ENCODE measurements at places on chromosomes 11 and 22.

DNA sequence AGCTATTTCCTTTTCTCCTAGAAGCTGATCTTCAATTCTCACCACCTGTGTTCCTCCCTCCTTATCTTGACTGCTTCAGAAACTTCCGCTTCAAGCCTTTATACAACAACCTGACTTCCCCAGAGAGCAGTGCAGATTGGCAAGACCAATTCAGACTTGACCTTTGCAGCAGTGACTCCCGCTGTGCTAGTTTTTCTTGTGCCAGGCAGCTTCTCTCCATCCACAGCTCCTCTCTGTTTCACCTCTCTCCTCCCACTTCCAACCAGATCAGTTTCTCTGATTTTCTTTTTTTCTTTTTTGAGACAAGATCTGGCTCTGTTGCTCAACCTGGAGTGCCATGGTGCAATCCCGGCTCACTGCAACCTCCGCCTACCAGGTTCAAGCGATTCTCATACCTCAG lies 74.3 kb downstream of the GRAMD1B start:
- DNase-seq, result no peak

GRCh38 chr22:40199223-40199622 lies 21.5 kb downstream of the TNRC6B start:
- no peak for DNase-seq

GRCh38 chr11:65205602-65205967 lies 23.9 kb downstream of the CAPN1 start:
- no peak for DNase-seq

DNA sequence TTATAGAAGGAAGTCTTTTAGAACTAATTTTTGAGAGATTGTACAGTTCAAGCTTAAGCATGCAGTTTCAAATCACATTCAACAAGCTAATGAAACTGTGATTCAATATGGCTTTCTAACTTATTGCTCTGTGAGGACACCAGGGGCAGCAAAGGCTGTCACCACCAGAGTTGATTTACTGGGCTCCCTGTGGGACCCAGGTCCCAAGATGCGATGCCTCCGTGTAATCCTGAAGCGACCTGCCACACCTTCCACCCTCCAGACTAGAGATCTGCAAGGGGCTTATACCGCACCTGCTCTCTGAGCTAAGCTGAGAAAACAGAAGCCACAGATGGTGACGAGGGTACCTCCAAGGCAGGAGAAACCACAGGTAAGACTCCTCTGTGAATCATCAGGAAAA lies 918 bp upstream of the OR51Q1 start:
- no peak for DNase-seq

DNA sequence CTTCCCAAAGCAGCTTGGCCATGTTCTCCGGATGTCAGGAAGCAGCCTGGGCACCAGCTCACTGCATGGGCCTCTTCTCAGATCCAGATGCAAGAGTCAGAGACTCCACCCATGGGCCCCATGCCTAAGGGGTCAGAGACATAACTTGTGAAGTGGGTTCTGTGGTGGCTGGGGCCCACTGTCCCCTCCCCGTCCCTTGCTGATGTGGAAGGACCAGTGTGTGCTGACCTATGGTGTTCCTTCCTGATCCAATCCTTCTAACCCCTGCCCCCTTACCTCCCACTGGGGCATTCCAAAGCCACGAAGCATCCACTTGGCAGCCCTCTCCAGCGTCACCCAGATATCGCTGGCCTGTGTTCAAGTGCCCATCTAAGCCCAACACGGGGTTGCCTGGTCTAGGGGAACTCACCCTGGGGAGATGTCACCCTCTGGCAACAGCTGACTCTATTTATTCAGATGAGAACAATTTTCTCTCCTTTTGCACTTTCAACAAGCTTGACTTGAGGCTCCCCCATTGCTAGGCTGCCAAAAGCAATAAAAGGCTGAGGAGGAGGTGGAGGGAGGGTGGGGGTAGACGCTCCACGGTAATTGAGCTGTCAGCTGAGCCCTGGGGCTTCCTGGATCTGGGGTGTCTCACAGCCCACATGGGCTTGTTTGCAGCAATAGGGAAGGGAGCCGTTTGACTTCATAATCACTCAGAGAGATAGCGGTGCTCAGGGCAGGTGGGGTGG lies 158.5 kb downstream of the ADAMTS15 start:
- no peak for DNase-seq

- no peak for DNase-seq
Observed at GRCh38 chr22:45477366-45478107, 25.1 kb upstream of the FBLN1 start.

- no peak for DNase-seq
Observed at GRCh38 chr22:33746501-33746928, 173.8 kb downstream of the LARGE1 start.

- DNase-seq, result peak; percentile 29
Observed at GRCh38 chr11:63937713-63938478, 906 bp upstream of the NAA40 start.

- DNase-seq, result no peak
Observed at GRCh38 chr11:70360211-70360610, 38.1 kb upstream of the CTTN start.

DNA sequence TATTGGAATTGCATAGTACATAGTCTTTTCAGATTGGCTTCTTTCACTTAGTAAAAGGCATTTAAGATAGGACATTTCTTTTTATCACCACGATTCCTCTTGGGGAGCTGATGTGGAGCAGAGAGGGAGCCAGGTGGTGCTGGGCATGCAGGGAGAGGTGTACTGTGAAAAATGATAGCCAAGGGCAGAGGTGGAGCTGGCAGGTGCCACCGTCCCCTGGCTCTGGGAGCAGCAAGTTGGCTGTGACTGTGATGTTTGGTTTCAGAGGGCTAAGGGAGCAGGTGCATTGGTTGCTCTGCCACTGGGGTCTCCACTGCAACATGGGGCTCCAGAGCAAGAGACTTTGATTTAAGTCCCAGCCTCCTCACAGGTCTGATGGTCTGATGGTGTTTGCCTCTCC lies 16.5 kb downstream of the SGSM1 start:
- DNase-seq, result no peak

- no peak for DNase-seq
Observed at GRCh38 chr22:28029956-28030355, 110.9 kb upstream of the PITPNB start.

- no peak for DNase-seq
Observed at GRCh38 chr11:6671991-6672390, 11.1 kb downstream of the MRPL17 start.

DNA sequence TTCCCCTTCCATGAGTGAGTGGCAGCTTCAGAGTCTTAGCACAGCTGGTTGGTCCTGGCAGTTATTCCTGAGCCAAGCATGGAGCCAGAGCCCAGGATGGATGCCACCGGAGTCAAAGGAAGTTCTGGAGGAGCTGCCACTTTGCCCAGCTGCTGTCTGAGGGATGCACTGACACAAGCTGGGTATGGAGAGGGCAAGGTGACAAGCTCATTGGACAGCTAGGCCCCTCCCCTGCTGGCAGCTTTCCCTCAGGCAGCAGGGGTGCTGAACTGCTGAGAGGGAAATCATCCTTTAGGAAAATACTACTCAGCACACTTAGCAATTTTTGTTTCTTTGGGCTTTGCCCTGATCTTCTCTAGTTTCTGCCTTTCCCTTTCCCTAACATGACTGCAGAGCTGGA lies 99.3 kb upstream of the SESN3 start:
- DNase-seq, result no peak

DNA sequence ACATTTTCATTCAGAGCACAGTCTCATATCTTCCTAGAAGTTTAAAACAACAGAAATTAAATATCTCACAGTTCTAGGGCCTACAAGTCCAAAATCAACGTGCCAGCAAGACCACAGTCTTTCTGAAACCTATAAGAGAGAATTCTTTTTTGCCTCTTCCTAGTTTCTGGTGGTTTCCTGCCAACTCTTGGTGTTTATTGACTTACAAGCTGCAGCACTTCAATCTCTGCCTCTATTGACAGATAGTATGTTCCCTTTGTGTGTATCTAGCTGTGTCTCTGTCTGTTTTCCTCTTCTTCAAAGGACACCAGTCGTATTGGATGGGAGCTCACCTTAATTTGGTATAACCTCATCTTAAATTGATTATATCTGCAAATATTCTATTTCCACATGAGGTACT lies 347.5 kb downstream of the DCDC1 start:
- no peak for DNase-seq

- DNase-seq, result no peak
Observed at GRCh38 chr11:96967616-96968015, 577.8 kb downstream of the JRKL start.

Measured in CD8-positive, alpha-beta memory T cell (primary cell).